Myocyte (in vitro differentiated cells): ENCODE measurements at places on chromosomes 1 and 21.

DNA sequence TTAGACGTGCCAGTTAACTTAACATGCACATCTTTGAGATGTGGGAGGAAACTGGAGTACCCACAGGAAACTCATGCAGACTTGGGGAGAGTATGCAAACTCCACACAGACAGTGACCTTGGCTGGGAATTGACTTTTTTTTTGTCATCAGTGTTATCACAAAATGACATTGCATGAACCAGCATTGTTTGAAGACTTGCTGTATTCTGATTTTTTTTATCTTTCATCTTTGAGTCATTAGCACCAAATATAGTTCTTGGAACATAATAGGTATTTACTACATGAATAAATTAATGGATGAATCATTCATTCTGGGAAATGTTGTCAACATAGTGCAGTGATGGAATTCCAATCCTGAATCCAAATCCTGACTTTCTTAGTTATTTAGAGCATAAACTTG is 77.0 kb downstream of the ATF6 start:
- DNase-seq: no peak

DNA sequence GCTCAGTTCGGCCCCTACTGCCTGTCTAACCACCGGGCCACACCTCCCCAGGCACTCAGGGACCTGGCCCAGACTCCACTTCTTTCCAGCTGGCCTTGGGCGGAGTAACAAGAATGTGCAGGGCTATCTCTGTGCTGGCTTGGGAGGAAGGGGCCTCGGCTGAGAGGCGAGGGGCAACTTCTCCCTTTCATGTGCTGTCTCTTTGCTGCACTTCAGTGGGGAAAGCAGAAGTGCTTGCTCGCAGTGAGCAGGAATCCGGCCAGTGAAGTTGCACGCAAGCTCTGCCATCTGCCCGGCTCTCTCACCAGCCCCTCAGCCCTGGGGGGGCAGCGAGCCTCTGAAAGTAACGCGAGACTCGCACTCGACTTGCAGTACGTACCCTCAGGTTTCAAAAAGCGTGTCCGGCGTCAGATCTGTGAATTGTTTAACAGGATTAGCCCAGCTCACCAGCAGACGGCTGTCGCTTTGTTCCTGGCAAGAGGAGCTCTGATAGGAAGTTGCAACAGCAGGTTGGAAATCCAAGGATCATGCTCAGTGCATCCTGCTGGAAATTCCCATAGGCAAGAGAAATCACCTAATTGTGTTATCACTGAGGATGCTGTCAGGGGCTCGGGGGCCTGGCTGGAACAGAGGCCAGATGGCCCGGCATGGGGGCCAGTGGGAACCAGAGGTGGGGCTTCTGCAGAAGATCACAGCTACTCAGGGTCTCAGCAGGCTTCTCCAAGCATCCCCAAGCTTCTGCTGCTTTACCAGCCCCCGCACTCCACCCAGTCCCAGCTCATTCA is 221.1 kb downstream of the NPHP4 start:
- DNase-seq: peak; percentile 0

- DNase-seq: no peak
Measured at GRCh38 chr1:161273402-161273801, 14.9 kb downstream of the PCP4L1 start.

- DNase-seq: no peak
Measured at GRCh38 chr1:230863449-230863848, 4.9 kb downstream of the C1orf198 start.

DNA sequence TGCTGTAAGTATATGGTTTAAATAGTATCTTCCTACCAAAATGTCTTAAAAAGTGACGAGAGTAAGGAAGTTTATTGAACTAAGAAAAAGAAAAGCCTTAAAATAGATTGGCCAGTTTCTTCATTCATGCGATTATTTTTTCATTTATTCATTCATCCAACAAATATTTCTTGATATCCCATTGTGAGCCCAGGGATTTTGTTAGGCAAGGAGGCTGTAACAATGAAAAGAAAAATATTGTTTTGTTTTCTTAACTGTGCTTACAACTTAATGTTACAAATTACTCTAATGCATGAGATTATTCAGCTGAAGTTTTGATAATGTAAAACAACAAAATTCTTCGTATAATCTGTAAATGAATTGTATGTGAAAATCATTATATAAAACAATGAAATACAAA is 882.0 kb downstream of the LTN1 start:
- DNase-seq: no peak

- peak; percentile 69 for DNase-seq
Measured at GRCh38 chr1:16187748-16188401, 24.6 kb downstream of the ARHGEF19 start.

DNA sequence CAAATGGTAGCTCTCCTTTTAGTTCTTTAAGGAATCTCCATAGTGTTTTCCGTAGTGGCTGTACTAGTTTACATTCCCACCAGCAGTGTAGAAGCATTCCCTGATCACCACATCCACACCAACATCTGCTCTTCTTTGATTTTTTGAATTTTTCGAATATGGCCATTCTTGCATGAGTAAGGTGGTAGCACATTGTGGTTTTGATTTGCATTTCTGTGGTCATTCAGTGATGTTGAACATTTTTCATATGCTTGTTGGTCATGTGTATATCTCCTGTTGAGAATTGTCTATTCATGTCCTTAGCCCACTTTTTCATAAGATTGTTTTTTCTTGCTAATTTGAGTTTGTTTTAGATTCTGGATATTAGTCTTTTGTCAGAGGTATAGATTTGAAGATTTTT is 84.6 kb upstream of the B3GALT2 start:
- peak; percentile 64 for DNase-seq

DNA sequence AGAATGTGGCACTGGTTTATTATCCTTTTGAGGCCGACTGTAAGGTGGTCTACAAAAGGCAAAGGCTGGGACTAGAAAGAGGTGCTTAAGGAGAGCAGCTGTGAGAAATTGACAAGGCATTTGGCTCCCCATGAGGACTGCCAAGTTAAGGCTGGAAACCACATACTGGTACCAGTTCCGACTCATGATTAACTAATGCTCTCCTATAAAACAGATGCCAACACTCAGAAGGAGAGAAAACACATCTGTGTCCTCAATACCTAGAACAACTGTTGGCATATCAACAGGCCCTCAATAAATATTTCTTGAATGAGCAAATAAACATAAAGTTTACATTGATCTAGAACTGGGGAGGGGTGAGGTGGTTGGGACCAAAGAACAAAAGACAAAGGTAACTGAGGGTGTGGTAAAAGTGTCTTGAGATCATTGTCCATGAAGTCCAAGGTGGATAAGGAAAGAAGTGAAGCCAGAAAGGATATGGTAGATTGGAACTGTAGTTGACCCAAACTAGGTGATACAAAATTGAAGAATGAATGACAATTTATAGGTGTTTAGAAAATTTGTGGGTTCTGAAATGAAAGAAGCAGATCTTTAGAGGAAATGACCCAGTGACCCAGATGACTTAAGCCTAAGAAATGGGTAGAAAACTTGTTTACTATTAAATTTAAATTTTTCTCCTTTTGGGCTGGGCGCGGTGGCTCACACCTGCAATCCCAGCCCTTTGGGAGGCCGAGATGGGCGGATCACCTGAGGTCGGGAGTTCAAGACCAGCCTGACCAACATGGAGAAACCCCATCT is 16.9 kb upstream of the MCL1 start:
- peak; percentile 34 for DNase-seq

GRCh38 chr1:63721531-63722189 is 52.2 kb upstream of the ROR1 start:
- no peak for DNase-seq

- no peak for DNase-seq
Measured at GRCh38 chr1:229131243-229132105, 139.4 kb upstream of the RAB4A start.

GRCh38 chr1:247360991-247361731 is 29.5 kb upstream of the ZNF496 start:
- DNase-seq: peak; percentile 45

GRCh38 chr1:235107368-235108184 is 21.1 kb downstream of the TOMM20 start:
- no peak for DNase-seq

DNA sequence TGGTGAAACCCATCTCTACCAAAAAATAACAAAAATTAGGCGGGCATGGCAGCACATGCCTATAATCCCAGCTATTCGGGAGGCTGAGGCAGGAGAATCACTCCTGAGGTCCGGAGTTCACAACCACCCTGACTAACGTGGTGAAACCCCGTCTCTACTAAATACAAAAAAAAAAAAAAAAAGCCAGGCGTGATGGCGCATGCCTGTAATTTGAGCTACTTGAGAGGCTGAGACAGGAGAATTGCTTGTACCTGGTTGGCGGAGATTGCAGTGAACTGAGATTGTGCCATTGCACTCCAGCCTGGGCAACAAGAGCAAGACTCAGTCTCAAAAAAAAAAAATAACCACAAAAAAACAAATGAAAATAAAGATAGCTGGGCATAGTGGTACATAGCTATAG is 42.3 kb downstream of the CC2D1B start:
- DNase-seq: no peak

GRCh38 chr1:172554915-172555314 is 22.0 kb downstream of the SUCO start:
- no peak for DNase-seq

DNA sequence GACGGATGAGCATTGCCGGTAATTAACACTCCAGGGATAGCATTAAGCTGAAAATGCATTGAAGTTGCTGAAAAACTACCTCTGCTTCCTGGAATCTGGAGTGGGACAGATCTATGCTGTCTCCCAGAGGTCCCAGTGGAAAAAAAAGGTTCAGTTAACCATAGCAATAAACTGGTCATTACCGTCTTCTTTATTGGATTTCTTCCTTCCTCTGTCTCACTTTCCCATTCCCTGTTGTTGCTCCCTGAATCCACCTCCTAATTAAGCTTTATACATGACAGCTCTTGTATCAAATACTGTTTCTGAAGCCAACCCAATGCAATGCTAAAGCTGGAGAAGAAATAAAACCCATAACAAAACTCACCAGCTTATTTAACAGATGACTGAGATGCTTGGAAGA is 1805.9 kb downstream of the NCAM2 start:
- no peak for DNase-seq

- DNase-seq: no peak
Measured at GRCh38 chr1:59173721-59174120, 123.2 kb upstream of the FGGY start.

GRCh38 chr1:55559161-55559611 is 344.0 kb upstream of the USP24 start:
- DNase-seq: no peak

GRCh38 chr1:200487650-200488049 is 77.8 kb upstream of the ZNF281 start:
- DNase-seq: no peak

DNA sequence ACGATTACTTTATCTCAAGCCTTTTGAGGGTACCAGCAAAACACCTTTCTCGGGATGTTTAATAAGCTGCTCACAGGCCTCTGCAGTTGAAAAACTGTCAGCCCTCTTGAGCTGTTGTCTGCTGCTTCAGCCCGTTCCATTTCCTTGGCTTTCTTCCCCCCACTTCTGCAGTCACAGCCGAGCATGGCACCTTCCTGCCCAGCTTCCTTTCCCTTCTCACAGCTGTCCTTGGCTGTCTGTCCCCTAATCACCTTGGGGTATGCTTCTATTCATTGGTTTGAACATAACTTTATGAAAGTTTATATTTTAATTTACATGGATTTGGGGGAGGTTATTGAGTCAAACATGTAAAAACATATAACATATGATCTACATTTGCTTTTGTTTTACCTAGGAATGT is 6.9 kb upstream of the PROX1 start:
- DNase-seq: no peak

DNA sequence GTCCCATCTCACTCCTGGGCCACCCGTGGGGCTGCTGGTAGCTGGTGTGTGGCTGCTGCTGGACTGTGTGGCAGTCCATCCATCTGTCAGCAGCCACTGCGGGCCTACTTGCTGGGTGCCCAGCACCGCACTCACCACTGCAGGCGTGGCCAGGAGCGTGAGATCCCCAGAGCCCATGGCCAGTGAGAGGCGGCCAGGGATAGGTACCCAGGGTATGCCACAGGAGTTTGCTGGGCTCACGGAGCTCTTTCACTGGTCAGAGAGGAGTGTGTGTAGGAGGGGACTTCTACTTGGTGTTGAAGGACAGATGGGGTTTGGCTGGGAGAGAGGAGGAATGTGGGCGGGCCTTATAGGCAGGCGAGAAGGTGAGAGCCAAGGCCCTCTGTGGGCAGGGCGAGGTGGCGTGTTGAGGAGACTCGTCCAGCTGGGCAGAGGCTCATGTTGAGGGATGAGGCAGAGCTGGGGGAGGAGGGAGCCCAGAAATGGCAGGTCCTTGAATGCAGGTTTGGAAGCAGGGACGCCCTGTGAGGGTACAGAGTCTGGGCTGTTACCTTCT is 15.0 kb downstream of the QSOX1 start:
- no peak for DNase-seq

- no peak for DNase-seq
Measured at GRCh38 chr1:64263335-64263734, 59.9 kb downstream of the UBE2U start.

- no peak for DNase-seq
Measured at GRCh38 chr1:8349473-8349865, 31.6 kb downstream of the SLC45A1 start.

DNA sequence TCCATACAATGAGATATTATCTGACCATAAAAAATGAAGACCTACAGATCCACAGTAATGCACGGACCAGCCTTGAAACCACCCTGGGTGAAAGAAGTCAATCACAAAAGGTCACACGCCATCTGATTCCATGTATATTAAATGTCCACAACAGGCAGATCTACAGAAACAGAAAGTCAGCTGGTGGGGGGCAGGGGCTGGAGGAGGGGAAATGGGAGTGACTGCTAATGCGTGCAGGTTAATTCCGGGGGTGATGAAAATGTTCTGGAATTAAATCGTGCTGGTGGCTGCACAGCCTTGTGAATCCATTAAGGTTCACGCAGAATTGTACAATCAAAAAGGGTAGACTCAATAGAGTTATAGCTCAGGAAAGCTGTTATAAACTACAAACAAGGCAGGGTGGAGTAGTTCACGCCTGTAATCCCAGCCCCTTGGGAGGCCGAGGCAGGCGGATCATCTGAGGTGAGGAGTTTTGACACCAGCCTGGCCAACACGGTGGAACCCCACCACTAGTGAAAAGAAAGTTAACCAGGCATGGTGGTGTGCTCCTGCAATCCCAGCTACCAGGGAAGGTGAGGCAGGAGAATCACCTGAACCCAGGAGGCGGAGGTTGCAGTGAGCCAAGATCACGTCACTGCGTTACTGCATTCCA is 32.3 kb downstream of the ACOT7 start:
- DNase-seq: no peak

GRCh38 chr1:113515498-113515897 is 125.2 kb downstream of the MAGI3 start:
- no peak for DNase-seq

DNA sequence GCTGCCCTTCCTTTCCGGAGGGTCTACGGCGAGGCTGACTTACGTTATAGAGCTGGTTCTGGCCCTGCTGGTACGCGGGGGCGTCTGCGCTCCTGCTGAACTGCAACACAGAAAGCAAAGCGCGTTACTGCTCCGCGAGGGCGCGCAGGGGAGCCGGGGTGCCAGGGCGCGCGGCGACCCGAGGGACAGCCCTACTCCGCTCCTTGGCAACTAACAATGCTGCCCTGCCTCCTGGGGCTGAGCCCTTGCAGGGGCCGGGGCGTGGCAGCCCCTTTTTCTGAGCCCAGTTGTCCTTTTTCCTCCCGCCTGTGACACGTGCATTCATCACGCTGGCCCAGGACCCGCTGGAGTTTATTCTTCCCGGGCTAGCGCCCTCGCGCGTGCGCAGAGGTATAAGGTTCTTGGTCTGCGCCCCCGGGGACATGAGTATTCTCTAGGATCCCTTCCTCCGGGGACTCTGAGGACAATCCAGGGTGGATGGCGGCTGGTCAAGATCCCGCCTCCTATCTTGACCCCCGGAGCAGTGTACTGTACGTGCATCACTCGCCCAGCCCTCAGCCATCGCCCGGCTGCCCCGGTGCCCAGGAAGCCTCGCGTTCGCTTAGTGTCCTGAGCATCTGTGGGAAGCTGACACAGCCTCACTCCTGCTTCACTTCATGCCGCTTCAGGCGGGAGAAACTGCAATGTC is 78.9 kb downstream of the CD247 start:
- DNase-seq: peak; percentile 37
